ENCODE measurements at places on chromosomes 7 and 10.
A peak's percentile ranks its signal among the peaks of the same experiment; 100 is the strongest.

GRCh38 chr10:22589851-22590514, 124.4 kb downstream of the PIP4K2A start:
- DNase-seq: no peak

DNA sequence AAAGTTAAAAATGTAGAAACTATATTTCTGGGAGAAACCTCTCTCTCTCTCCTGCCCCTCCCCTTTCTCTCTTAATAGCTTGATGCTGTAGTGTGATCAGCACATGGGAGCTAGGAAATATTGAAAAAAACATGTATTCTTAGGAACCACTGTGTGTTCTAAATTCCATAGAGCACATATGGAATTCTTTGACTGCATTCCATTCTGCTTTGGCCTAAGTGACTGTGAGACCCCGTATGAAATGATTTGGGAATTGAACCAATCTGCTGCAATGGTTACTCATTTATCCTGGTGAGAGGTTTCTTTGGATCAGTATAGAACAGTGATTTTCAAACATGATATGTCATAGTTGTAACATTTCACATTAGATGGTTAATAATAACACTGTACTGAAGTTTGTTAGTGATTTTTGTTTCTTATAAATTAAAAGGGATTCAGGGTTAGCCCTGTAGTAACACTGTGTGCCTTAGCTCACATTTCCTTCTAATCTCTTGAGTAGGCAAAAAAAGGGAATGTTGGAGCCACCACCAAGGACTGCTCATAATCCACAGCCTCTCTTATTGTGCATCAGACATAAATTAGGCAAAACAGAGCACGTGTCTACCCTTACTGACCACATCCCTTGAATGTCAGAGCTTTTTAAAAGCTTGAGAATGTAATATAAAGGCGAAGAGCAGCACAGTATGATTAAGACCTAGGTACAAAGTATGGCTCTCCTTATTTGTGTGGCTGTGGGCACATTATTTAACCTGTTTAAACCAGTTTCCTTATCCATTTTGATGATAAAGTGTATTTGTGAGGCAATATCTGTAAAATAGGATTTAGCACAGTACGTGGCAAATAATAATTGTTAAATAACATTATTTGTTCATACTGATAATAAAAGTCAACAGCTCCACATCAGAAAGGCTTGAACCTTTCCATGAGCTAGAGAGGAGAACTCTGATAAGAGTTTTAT, 69.1 kb downstream of the FAM185A start:
- no peak for DNase-seq

- peak; percentile 53 for DNase-seq
Measured at GRCh38 chr10:17737027-17737965, 14.7 kb upstream of the TMEM236 start.

DNA sequence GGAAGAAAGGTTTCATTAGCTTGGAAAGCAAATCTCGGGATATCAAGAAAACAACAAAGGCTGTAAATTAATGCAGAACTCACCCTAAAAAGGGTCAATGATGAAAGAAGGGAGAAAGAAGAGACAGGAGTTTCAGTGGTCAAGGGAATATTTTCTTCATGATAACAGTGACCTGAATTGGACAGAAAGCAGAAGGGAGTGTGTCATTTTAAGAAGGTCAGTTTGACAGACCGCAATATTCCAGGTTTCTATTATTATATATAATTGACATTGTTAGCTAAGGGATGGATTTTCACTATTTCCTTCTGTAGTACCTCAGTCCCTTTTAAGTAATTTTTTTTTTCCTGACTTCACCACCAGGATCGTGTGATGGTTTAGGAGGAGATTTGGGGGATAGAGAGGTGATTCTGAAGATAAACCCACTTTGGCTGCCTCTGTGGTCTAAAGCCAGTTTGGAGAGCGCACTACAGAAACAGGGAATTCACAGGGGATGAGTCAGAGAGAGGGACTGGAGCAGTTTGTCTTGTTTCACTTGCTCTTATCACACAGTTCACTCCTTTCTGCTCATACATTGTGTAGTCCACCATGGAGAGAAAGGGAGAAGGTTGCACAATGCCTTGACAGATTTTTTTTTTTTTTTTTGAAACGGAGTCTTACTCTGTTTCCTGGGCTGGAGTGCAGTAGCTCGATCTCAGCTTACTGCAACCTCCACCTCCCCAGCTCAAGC, 417.9 kb downstream of the AUTS2 start:
- no peak for DNase-seq

DNA sequence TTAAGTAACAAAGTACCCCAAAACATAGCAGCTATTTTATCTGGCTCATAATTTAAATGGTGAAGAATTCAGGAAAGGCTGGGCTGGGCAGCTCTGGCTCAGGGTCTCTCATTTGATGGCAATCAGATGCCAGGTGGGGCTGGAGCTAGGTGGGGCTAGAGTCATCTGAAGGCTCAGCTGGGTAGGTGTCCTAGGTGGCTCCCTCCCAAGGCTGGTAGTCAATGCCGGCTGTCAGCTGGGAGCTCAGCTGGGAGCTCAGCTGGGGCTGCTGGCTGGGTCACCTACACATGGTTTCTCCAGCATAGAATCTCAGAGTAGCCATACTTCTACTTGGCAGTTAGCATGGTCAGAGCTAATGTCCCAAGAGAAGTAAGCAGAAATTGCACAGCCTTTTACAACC, 34.1 kb downstream of the OSBPL3 start:
- DNase-seq: no peak

DNA sequence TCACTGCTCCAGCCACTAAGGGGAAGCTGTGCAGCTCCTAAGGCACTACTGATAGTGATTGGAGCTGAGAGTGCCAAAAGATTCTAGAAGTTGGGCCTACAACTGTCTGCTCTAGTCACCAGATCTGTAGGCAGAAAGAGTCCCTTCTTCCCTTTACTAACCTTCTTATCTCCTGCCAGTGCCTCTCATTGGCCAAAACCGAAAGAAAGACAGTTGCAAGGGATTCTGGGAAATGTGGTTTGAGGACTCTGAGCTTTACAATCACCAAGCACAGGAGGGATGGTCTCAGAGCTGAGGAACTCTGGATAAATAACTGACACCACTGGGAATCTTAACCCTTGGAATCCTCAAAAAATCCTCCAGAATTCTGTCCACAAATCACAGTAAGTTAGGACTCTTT, 615.8 kb downstream of the CCSER2 start:
- no peak for DNase-seq

DNA sequence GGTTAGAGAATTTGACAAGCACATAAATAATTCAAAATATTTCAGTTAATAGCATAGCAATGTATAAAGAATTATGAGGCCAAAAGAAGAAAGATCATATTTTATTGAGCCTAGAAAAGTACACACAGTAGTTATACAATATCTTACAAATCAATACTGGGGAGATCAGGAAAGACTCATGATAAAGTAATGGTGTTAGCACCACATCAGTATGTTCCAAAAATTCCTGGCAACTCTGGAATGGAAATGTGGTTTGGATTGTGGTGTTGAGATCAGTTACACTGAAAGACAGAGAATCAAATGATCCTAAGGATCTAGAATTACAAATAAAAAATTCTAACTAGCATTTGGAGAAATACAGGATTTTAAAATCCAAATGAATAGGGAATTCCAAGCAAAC, 420.5 kb upstream of the CNTNAP2 start:
- no peak for DNase-seq

Measured in pons (tissue), 1 donor.